T follicular helper cell (primary cell): ENCODE measurements at places on chromosomes 11 and 22.

DNA sequence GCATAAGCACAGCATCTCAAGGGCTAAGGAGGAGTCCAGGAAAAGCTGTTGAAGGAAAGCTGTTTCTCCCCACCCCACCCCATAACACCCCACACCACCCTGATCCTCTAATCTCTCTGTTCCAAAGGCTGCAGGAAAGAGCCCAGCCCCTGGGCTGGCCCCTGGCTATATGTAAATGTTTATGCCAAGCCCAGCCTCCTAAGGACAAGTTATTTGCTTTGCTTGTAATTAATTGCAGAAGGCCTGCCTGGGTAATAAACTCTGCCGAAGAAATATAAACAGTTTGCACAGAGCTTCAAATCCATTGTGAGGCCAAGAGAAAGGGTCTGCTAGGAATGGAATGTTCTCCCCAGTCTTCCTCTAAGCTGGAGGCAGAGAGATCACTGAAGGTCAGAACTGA, 21.2 kb downstream of the ARRB1 start:
- DNase-seq: no peak

DNA sequence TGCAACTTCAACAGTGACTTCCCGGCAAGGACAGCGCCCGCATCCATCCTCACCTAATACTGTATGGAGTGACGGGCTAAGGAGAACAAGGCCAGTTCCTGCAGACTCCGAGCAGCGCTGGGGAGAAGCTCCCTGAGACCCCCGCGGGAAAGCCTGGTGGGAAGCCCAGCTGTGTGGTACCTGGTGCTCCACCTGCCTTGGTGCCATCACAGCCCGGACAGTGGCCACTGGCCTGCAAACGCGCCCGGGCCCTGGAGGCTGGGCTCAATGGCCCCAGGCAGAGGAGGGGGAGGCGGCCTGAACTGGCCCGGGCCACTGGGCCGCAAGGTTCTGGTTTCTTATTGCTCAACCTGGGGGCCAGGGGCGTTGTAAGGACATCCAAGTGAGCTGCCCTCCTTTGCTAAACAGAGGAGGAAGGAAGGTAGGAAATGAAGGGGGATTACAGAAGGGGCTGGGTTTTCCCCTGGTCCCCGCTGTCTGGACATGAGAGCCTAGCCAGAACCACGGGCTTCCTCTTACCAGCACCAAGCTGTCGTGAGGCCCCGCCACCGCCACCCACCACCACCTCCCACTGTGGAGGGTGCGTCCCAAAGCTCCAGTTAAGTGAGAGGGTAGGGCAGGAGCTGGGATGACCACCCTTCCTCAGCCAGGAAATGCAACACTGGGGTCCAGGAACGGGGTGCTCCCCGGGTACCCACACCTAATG, 8.5 kb upstream of the CDC42BPG start:
- DNase-seq: no peak

DNA sequence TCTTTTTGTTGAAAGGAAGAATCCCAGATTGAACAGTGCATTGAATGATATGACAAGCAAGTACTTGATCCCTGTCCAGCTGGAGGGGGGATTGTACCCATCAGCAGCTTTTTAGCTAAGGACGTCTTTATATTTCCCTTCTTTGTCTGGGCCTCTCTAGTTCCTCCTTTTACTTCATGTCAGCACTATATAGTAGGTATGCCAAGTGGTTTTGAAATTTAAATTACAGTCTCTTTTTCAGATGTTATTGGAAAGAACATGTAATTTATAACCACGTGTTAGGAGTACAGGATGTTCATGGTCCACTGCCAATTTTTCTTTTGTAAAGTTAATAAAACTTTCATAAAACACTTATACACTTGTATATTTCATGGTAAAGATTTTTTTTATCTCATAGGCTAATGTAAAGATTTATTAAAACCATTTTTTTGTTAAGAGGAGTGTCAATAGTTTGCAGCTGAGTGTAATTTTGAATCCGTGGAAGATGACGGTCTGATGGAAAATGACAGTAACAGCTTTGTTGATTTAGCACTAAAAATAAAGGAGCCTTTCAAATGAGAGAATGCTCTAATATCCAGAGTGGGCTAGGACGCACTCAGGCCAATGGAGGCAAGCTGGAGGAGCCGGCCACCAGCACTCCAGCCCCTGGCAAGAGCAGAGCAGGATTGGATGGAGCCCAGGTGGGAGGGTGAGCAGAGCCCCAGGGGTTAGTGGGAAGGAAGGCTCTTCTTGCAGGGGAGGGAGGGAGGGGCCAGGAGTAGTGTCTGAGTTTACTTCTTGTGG, 488.3 kb downstream of the INSC start:
- DNase-seq: no peak

- no peak for DNase-seq
Observed at GRCh38 chr11:96763244-96763643, 373.4 kb downstream of the JRKL start.

DNA sequence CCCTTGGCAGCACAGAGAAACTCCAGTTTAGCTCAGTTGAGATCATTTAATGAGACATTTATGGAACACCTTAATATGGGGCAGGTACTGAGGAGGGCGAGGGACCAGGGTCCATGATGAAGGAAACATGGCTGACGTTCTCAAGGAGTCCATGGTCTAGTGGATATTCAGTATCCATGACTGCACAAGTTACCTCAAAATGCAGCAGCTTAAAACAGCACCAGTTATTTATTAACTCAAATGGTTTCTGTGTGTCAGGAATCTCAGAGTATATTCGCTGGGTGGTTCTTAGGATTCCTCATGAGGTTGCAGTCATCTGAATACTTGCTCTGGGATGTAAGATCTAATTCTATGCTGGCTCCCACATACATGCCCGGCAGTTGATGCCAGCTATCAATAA, 346.8 kb downstream of the LARGE1 start:
- DNase-seq: no peak
